ENCODE measurements at places on chromosomes 5 and 9.

DNA sequence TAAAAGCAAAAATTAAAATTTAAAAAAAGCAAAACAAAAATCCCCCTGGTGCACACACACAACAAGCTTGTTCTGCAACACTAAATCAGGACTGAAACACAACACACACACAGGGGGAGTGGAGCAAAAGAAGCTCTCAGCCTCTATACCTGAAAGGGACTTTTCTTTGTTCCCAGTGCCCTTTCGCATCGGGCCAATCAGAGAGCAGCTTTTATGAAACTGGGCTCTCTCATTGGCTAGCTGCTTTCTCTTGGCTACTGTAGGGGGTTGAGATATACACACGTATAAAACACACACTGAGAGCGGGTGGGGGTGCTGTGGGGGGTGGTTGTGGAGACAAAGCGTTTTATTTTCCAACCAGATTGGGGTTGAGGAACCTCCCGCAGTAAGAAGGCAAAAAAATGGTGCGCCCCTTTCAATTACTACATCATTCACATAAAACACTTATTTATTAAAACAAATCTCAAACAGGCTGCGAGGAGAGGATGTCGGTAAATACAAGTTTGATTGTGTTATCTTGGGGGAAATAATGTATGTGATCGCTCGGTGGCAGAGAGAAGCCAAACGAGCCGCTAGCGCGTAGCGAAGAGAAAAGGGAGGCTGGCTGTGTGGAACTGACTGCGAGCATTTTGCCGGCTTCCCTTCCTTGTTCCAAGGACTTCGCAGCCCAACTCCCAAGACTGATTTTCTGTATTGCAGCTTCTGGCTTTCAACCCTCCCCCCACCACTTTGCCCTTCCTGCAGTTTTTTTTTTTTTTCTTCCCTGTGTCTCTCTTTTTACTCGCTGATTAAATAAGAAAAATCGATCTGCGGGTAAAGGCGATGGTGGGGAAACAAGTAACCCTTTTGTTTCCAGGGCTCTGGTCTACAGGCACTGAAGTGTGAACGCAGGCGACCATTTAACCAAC lies 2.5 kb upstream of the ZNF608 start:
- no peak for DNase-seq

DNA sequence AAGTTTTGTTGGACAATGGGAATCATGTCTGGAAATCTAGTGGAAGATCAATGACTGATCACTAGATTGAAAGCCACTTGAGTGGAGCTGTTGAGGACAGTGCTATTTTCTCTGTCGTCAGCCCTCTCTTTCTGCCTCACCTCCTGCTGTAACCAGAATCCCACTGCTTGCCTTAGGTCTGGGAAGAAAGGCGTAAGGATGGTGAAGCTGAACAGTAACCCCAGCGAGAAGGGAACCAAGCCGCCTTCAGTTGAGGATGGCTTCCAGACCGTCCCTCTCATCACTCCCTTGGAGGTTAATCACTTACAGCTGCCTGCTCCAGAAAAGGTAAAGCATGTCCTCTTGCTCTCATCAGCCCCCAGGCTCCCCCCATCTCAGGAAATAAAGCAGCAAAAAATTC lies 1.1 kb downstream of the NSG2 start:
- DNase-seq, result no peak

DNA sequence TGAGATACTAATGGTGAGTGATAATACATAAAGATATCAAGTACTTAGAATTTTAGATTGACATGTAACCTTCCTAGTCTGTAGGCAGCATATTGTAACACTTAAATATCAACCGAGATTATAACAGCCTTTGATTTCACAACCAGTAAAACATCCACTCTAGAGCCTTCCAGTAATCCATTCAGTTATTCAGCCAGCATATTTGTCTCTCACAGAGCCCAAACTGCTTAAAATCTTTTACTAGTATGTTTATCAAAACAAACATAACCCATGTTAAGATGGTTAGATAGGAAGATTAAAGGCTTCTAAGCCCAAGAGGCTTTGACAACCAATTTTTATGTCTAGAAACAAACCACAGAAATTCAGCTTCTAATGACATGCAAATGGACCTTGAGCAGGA lies 177.9 kb upstream of the FST start:
- DNase-seq, result no peak

- DNase-seq, result no peak
These were observed 751.6 kb downstream of the TLR4 start for GRCh38 chr9:118455788-118456187.

- DNase-seq, result no peak
These were observed 205.3 kb upstream of the PANK3 start for GRCh38 chr5:168784454-168784853.

DNA sequence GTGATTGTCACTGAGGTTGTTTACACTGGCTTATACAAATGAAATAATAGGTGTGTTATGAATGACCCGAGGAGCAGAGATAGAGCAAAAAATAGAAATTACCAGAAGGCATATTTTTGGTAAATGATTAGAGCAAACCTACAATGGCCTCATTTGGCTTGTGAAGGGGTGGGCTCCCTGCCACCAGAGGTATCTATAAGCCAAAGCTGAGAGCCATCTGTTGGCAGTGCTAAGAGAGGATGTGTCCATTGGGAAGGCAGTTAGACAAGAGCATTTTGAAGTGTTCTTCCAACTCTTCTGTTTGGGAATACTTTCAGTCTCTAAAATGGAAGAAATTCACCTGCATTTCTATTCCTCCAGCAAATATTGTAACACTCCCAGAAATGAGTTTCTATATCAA lies 10.6 kb downstream of the NIPAL4 start:
- DNase-seq, result no peak

- no peak for DNase-seq
These were observed 250.4 kb downstream of the EBF1 start for GRCh38 chr5:158849219-158849791.

DNA sequence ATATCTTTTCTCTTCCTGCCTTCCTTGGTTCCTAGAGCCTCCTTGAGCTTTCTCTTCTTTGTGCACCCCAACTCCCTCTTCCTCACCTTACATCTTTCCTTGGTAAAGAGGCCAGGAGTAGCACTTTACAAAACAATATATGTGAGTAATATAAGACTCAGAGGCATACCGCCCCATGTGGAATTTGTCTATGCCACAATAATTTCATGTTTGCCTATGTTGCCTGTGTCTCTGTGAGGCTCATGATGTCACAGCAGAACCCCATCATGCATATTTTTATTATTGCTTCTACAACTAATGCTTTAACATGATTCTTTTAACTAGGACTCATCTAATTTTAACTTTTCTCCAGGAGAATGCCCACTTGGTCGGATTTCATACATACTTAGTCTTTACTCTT lies 15.0 kb upstream of the LVRN start:
- no peak for DNase-seq

- no peak for DNase-seq
These were observed 4.0 kb upstream of the VCAN start for GRCh38 chr5:83467371-83468035.

DNA sequence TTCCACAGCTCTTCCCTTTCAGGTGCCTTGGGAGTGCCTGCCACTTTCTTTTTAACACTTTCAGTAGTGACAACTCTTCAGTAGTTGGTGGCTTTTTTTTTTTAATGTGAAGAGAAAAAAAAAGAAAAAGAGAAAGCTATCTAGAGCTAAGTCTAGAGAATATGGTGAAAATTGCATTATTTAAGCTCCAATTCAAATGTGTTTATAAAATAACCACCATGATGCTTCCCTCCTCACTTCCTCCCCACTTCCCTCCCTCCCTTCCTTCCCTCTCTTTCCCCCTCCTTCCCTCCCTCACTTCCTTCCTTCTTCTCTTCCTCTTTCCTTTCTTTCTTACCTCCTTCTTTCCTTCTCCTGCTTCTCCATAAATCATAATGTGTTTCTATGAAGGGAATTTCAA lies 456.7 kb upstream of the ACTBL2 start:
- no peak for DNase-seq

DNA sequence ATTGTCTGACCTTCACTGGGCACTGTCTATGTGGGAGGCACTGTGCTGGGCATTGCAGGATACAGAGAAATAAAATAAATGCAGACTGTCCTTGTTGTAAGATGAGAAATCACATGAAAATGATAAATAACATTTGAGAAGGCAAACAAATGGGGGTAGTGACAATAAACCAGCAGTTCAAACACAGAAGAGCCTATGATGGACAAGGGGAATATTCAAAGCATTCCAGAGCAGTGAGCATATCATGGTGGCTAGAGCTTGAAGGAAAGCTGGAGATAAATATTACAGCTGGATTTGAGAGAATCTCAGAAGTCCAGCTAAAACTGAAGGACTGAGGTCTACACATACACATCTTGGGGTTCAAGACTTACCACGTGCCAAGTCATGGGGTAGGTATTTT lies 209.9 kb downstream of the ASTN2 start:
- no peak for DNase-seq

- DNase-seq, result no peak
These were observed 109.4 kb downstream of the CCDC192 start for GRCh38 chr5:127812570-127812969.

DNA sequence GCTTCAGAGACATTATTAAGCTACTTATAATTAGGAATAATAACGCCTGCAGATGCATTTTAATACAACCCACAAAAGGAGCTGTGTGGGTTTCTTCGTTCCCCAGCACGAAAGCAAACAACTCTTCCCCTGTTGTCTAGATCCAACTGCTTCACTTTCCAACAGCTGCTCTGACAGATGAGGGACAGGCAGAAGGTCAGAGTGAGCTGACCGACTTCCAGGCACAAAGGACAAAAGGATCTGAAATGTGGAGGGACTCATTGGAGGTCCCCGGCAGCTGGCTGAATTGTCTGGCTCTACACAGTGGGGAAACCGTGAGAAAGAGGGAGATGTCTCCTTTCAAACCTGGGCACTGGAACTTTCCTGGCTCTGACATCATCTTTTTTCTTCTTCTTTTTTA lies 79.1 kb upstream of the ALDH1B1 start:
- DNase-seq, result no peak

GRCh38 chr9:92353051-92353450 lies 27.3 kb downstream of the CENPP start:
- DNase-seq, result no peak

GRCh38 chr5:53034832-53035231 lies 45.7 kb downstream of the ITGA2 start:
- DNase-seq, result no peak

GRCh38 chr9:93826209-93826608 lies 128.9 kb downstream of the BARX1 start:
- DNase-seq, result no peak

GRCh38 chr9:2602704-2603116 lies 18.9 kb upstream of the VLDLR start:
- no peak for DNase-seq

- no peak for DNase-seq
These were observed 1.9 kb upstream of the RIC1 start for GRCh38 chr9:5626727-5627634.
